ENCODE measurements at places on chromosomes 11 and 22.

- DNase-seq: no peak
These were observed 1407.6 kb upstream of the RAG2 start for GRCh38 chr11:38005597-38005996.

DNA sequence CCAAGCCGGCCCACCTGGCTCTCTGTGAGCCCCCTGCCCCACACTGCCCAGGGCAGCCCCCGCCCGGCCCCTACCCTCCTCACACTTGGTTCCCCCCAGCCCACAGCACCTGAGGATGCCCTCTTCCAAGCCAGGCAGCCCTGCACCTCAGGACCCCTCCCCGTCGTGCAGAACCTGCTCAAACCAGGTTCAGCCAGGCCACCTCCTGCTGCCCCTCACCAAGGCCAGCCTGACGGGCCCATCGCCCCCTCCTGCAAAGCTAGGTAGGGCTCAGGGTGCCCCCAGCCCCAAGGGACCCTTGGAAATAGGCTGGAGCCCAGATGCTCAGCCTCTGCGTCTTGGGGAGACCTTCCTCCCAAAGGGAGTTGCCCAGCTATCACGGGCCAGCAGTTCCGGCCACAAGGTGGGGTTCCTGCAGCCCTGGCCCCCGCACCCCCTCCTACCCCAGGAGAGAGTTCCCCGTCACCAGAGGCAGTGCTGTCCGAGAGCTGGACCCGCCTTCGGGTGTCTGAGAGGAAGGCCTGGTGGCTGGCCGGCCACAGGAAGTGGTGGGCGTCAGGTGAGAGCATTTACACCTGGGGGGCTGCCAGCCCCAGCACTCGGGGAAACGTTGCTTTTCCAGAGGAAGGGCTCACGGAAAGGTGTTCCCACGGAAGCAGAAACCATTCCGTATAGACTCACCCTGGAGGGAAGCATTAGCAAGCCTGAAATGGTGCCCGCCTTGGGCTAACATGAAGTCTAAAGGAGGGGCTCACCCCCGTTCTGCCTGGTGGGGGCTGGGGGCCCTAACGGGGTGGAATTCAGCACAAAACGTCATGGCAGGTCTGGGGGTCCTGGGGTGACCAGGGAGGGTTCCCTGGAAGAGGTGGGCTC is 3.2 kb upstream of the SYT8 start:
- no peak for DNase-seq

- no peak for DNase-seq
These were observed 67.9 kb upstream of the PITPNB start for GRCh38 chr22:27986937-27987336.

- DNase-seq: no peak
These were observed 1.6 kb downstream of the KMT5B start for GRCh38 chr11:68211546-68211945.

- DNase-seq: no peak
These were observed 4.9 kb downstream of the OR10A3 start for GRCh38 chr11:7936615-7937014.

DNA sequence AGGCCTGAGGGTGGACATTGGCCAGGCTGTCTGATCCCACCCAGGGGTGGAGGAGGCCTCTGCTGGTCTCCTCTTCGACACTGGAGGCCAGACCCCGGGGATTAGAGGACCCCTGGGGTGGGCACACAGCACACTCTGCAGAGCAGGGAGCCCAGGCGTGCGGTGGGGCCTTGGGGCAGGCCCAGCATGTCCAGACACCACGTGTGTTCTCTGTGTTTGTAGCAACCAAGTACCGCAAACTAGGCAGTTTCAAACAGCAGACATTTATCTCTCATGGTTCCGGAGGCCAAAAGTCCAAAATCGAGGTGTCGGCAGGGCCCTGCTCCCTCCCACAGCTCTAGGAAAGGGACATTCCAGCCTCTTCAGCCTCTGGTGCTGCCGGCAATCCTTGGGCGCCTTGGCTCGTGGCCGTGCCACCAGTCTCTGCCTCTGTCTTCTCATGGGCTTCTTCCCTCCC is 1.5 kb downstream of the PANX2 start:
- DNase-seq: no peak

GRCh38 chr11:1559111-1559951 is 12.7 kb downstream of the DUSP8 start:
- no peak for DNase-seq

- peak; percentile 20 for DNase-seq
These were observed 199.9 kb downstream of the DSCAML1 start for GRCh38 chr11:117597071-117597470.

DNA sequence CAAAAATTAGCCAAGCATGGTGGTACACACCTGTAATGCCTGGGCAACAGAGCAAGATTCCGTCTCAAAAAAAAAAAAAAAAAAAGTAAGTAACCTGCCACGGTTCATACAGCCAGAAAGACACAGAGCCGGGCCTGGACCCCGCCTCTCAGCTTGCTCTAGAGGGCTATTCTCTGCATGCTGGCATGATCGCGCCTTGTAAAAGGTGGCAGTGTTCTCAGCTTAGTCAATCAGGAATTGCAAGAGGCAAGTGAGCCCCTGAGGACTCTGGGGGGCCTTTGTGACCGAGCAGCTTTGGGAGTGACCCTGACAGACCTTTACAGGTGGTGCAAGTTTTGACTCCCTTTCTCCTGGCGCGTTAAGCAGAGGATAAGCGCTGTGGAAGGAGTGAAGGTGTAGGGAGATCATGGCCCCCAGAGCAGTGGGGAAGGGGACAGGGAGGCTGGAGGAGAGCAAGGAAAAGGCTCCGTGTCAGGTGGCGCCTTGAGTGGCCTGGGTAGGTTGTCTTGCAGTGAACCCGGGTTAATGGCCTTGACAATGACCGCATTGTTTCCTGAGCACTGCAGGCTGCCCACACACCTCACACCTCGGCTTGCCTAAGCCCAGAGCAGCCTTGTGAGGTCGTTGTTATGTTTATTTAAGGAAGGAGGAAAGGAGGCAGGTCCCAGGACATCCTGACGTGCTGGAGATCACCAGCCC is 48.9 kb downstream of the CDPF1 start:
- DNase-seq: no peak

- no peak for DNase-seq
These were observed 234.7 kb upstream of the CCDC90B start for GRCh38 chr11:83520849-83521248.

- DNase-seq: no peak
These were observed 34.9 kb downstream of the CADM1 start for GRCh38 chr11:115469361-115469760.

- no peak for DNase-seq
These were observed 586 bp downstream of the TTLL1 start for GRCh38 chr22:43088627-43088983.

DNA sequence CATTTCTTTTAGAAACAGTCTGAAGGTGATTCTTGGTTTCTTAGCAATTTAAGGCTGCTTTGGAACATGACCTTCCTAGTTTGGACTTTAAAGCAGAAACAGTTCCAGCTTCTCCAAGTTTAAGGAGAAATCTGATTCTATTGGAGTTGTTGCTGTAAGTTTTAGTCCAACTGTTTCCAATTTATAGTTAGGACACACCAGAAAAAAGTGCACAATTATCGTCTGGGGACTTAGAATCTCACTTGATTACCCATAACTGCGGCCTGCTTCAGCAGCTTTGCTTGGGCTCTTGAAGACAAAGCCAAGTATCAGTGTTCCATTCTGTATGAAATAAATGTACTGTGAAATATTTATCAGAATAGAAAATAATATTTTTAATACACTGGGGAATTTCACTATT is 246.6 kb downstream of the TMEM135 start:
- no peak for DNase-seq

- no peak for DNase-seq
These were observed 240.6 kb downstream of the ETS1 start for GRCh38 chr11:128346804-128347203.

- no peak for DNase-seq
These were observed 528.1 kb downstream of the DLG2 start for GRCh38 chr11:85098996-85099395.

- DNase-seq: no peak
These were observed 6.5 kb downstream of the OR4D6 start for GRCh38 chr11:59463190-59463641.

GRCh38 chr11:42337786-42338455 is 878.5 kb upstream of the LRRC4C start:
- no peak for DNase-seq

DNA sequence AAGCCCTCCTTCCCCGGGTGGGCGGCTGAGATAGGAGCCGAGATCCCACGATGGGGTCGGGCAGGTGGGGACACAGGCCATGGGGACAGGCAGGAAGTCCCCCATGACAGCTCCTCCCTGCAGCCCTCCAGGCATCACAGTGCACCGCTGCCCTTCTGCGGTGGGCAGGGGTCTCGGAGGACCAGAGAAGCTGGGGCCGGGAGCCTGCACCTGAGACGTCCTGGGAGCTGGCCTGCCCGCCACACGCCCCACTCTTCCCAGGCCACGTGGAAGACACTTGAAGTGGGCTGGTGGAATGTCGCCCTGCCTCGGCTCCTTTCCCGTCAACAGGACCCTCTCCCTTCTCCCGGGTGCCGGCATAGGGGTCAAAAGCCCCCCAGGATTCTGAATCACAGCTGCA is 55.4 kb downstream of the ELFN2 start:
- DNase-seq: no peak

DNA sequence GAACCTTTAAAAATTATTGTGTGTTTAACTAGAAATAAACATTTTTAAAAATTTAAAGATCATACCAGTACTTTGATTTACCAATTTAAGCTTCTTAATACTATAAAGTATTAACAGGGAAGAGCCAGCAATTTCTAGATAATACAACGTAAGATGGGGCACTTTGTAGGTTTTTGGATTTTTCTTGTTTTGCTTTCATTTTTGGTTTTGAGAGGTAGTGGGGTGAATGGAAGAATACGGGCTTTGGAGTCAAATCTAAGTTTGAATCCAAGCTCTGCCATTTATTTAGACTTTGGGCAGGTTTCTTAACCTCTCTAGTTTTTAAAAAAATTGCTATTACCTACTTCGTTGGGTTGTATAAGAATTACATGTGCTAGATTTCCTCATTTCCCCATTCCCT is 44.9 kb downstream of the CSTPP1 start:
- no peak for DNase-seq

- no peak for DNase-seq
These were observed 46.6 kb downstream of the ST14 start for GRCh38 chr11:130206141-130206540.

- DNase-seq: no peak
These were observed 906 bp downstream of the ARSA start for GRCh38 chr22:50626850-50627641.

DNA sequence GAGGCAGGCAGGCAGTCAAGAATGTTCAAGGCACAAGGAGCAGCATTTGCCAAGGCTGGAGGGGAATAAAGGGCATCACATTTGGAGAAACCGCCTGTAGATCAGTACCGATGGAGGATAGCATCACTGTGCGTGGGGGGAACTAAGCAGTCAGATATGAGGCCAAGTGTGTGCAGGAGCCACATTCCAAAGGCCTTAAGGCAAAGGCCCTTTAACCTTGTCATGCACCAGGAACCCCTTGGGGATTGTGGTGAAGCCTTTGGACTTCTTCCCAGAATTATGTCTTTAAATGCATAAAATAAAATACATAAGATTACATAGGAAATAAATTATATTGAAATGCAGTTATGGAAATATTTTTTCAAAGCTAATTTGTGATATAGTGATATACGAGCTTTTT is 532.1 kb downstream of the BUD13 start:
- no peak for DNase-seq

- DNase-seq: no peak
These were observed 135.9 kb downstream of the FAM76B start for GRCh38 chr11:95653680-95654079.

DNA sequence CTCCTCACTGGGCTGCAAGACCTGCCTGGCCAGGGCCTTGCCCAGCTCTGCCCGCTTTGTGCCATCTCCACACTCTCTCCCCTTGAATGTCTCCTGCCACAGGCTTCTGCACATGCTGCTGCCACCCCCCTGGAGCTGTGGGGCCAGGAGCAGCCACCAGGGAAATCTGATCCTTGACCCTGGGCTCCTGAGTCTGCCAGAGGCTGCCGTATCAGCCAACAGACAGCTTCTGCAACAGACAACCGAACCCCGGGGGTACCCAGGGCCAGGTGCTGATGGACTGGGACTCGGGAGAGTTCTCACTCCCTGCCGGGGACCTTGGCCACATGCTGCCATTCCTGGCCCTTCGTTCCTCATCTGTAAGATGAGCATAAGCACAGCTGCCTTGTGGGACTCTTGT is 3.3 kb upstream of the PPARA start:
- no peak for DNase-seq

DNA sequence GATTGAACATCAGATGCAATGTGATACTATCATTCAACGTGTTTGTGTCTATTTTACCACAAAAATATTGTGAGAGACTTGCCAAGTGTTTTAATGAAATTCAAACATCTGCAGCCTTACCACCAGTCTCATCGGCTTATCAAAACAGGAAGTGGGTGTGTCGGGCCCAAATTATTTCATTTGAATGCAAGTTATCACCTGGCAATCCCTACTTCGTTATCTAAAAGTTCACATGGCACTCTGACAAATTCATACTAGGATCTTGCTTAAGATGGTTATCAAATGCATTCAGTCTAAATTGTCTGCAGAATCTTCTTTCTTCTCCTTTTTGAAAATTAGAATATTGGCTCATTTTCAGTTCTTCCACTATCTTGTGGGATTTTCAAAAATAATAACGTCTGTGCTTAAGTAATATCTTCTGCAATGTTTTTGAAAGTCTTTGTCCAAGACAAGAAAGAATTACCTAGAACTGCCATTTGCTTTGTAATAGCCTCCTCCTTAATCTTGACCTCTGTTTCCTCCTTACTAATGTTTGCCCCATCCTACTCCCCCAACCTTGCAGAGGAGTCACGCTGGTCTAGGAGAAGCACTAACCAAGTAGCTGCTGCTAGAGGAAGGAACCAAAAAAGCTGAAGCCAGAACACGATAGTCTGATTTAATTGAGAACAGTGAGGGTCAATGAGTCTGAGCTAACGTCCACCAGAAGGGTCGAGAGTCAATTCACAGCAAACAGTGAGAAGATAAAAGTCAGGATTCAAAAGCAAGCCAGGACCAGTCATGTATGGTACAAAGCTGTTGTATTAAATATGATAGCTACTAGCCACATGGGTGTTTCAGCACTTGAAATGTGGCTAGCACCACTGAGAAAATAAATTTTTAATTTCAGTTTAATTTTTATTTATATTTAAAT is 10.2 kb upstream of the BIRC3 start:
- DNase-seq: no peak

GRCh38 chr22:26551568-26551967 is 38.4 kb downstream of the TPST2 start:
- DNase-seq: no peak

- no peak for DNase-seq
These were observed 32.6 kb upstream of the KCNQ1OT1 start for GRCh38 chr11:2732261-2732939.

DNA sequence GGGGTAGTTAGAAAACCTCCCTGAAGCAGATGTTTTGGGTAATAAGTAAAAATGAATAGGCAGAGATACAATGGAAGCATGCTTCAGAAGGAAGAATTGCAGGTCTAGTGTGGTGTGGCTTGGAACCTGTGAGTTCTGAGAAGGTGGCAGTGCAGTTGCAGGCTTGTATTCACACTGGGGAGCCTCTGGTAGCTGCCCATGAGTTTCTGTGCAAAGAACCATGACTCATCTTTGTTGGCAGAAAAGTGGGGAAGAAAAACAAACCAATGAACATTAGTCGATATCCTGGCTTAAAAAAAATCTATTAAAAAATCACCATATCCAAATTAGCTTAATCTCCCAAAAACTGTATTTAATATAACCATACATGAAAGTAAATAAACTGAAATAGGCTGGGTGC is 232.6 kb downstream of the FAT3 start:
- DNase-seq: no peak

- no peak for DNase-seq
These were observed 33.3 kb downstream of the P4HA3 start for GRCh38 chr11:74278103-74278502.

- peak; percentile 36 for DNase-seq
These were observed 38.2 kb upstream of the WEE1 start for GRCh38 chr11:9535189-9535781.

GRCh38 chr11:72792437-72793021 is 1.3 kb downstream of the STARD10 start:
- no peak for DNase-seq
